COLO829 (cell line): ENCODE measurements at places on chromosomes 2 and 18.

- no peak for DNase-seq
Measured at GRCh38 chr2:63537306-63537705, 51.0 kb downstream of the WDPCP start.

- peak; percentile 8 for DNase-seq
Measured at GRCh38 chr2:715854-716560, 38.8 kb upstream of the TMEM18 start.

GRCh38 chr2:9032121-9032520 lies 28.6 kb upstream of the MBOAT2 start:
- DNase-seq: no peak

- DNase-seq: peak; percentile 68
Measured at GRCh38 chr18:50947899-50948298, 19.9 kb upstream of the ELAC1 start.

DNA sequence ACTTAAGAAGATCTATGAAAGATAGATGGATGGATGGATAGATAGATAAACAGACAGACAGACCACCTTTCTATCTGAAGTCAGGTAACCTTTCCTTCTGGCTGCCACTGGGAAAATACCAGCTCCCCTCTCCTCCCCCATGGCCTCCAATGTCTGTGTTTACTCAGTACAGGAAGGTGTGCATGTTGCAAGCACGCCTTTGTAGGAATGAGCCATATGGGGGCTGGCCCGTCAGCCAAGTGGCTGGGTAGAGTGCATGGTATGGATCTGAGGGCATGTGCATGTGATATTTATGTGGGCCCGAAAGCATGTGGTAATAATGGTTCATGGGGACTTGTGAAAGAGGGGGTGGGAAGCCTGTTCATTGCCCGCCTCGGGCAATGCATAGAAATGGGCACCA lies 109.2 kb upstream of the FZD7 start:
- DNase-seq: no peak

DNA sequence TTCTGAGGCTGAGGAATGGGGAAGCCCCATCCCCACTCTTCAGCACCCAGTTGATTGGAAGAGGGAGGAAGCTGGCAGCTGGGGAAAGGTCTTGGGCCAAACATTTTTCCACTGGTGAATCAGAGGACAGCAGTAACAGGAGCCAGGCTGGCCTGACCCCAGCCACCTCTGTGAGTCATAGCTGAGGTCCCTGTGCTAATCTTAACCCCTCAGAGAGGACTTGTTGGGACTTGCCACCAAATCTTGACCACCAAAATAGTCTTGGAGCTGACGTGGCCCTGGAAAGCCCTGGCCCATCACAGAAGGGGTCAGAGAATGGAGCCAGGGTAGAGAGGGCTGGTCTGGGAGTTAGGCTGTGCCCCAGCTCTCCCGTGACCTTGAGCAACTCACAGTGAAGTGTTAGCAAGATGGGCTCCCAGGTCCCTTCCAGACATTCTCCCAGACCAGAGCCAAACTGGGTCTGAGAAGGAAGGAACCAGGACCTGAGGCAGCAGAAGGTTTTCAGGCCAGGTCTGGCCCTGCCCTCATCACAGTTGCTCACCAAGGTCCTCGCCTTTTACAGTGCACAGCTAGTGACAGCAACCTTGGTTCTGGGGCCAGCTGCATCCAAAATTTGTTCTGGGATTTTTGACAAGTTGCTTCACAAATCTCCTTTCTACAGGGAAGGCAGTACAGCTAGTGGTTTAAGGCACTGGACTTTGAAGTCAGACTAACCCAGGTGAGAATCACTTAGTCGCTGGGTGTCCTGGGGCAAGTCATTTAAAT lies 266.6 kb downstream of the CYP26B1 start:
- DNase-seq: no peak

GRCh38 chr2:33806041-33806440 lies 206.9 kb upstream of the FAM98A start:
- DNase-seq: no peak

DNA sequence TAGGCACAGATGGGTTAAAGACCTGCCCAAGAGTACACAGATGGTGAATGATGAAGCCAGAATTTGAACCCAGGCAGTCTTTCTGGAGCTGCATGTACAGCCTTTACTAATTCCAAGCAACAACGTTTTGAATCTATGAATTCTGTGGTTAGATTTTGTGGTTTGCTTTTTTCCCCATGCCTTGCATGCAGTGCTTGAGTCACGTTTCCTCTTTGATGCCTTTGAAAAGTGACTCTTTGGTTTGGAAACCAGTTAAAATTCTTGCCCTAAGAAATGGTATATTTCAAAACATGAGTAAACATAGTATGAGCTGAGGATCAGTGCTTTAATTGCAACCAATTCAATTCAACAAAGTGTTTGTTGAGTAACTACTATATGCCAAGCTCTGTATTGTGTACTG lies 48.2 kb upstream of the PPM1B start:
- peak; percentile 17 for DNase-seq

GRCh38 chr2:26059542-26059941 lies 25.7 kb downstream of the RAB10 start:
- no peak for DNase-seq

DNA sequence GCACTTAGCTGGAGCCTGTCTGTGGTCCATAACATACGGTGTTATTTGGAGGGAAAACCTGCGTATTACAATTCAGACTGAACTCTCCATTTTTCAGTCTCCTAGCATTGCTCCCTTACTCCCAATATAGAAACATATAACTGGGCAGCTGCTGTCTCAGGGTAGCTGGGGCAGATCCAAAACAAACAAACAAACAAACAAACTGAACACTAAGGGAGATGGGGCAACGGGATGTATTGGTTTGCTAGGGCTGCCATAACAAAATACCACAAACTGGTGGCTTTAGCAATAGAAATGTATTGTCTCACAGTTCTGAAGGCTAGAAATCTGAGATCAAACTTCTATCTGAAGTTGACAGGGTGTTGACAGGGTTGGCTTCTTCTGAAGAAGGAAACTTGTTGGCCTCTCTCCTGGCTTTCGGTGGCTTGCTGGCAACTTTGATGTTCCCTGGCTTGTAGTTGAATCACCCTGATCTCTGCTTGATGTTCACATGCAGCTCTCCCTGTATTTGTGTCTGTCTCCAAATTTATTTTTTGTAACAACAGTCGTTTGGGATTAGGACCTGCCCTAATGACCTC lies 329.3 kb upstream of the ZNF804A start:
- no peak for DNase-seq

DNA sequence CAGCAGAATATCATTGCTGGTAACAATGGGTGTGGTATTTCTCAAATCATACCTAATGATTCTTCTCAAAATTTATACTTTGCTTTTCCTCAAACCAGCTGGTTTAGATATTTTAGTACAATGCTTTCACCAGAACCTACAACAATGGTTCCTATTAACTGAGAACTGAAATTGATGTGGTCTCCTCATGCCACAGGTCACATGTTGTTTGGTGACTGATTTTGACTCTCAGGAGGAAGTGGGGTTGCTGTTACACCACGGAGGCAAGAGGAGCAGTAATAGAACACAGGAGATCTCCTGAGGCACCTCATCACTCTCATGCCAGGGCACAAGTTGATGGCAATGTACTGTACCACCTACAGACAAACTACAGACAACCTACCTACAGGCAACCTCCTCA lies 3.0 kb upstream of the CEP68 start:
- no peak for DNase-seq

- DNase-seq: no peak
Measured at GRCh38 chr2:119160361-119160990, 1.9 kb upstream of the C1QL2 start.

- DNase-seq: no peak
Measured at GRCh38 chr2:234404957-234405356, 91.9 kb downstream of the ARL4C start.

- peak; percentile 92 for DNase-seq
Measured at GRCh38 chr2:75489721-75490120, 71.0 kb downstream of the EVA1A start.

DNA sequence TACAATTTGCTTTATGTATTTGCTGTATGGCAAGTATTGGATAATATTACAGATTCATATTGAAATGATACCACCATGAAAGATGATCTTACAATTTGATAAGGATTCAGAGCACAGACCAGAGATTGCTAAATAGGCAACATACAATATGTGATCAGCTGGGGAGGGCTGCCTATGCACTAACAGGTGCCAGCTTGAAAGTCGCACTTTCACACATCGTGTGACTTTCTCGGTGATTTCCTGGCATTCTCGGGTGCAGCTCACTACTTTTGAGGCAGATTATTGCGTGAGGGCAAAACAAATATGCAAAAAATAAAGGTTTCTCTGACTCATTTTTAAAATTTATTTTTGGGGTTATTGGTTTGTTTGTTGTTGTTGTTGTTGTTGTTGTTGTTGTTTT lies 36.0 kb downstream of the RBMS1 start:
- DNase-seq: no peak

DNA sequence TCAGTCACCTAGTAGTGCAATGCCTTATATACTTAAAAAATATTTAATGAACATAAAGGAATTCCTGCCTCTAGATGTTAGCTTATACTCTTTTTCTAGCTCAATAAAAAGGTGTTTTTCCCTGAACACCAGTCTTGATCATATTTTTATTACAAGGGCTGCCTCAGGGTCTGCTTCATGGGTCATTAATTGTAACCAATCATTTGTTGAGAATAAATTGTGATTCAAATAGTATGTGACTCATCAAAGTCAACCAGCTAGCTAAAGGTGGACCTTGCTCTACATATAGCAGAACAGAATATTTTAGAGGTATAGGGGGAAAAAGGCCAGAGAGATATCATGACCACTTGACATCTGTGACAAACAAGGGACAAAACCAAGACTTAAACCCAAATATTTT lies 114.0 kb downstream of the PIK3C3 start:
- DNase-seq: no peak

GRCh38 chr2:114222344-114222743 lies 220.1 kb upstream of the DPP10 start:
- DNase-seq: no peak

DNA sequence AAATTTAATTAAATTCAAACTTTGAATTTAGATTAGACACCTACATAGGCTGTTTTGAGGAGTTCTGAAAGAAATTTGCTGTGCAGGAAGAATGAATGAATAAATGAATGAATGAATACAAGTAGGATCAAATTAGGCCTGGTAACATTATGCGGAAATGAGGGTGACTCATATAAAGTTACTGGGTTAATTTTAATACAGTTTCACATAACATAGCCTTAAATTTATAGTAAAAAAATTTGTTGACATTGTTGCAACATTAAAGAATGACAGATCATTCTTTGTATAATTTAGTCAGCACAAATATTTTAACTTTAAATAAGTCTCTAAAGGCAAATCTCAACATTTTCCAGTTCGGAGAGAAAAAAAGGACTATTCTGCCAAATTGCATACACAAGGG lies 1293.1 kb upstream of the SLC39A10 start:
- DNase-seq: no peak

GRCh38 chr2:109537565-109538222 lies 76.1 kb downstream of the SEPTIN10 start:
- no peak for DNase-seq

DNA sequence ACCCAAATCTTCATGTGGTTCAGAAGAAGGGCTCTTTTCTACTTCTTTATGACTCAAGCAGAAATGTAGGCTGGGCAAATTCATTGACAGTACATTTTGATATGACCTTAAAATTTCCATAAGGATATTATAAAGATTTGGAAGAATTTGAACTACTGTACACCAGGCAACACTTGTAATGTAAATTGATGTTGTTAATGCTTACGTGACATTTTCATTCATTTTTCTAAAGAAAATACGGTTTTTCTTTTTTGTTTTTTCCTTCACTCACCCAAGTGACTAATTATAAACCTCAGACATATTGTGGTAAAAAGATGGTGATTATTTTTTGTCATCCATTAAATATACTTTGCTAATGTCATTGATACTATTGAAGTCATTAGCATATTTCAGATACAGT lies 17.4 kb downstream of the AFTPH start:
- DNase-seq: no peak

GRCh38 chr2:178827111-178827510 lies 19.9 kb upstream of the TTN start:
- DNase-seq: no peak

DNA sequence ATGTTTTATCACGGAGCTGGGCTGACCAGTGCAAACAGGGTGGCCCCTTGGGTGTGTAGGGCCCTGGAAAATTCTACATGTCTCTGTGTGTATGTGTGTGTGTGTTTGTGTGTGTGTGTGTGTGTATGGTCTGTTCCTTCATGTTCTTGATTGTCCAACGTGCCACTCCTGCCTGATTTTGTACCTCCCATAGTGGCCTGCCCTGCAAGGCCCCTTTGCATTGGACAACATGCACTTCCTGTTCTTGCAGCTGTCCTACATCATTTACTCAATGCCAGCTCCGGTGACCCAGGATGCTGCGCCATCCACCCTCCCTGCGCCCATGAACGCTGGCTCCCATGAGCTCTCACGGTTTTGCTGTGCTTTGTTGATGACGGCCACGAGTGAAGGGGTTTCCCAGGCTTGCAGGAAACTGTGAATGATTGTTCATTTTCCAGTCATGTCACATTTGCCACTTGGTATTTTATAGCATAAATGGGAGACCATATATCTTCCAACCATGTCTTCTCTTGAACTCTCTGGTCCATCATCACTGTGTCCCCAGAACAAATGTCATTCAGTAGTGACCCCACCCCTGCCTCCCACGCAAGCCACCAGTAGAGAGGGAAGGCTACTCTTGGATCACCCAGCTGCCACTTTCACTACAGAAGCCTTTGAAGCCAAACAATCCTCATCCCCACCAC lies 69.7 kb upstream of the NCK2 start:
- no peak for DNase-seq

DNA sequence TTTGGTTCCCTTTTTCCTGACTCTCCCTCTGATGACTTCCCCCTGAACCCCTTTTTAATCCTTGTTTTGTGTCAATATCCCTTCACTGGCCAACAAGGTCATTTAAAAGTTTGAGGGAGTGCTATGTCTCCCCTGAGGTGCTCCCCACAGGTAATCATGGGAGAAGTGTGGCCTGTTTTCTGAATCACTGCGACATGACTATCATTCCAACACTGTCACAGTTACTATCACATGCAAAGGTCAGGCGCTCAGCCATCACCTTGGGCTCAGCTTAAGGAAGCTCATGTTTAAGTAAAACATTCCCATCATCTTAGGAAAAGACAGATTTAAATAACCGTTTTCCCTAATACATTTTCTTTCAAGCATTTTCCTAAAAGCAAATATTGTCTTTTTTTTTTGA lies 20.9 kb upstream of the ACAA2 start:
- DNase-seq: no peak

- no peak for DNase-seq
Measured at GRCh38 chr18:59189746-59190145, 30.2 kb upstream of the GRP start.
